ENCODE measurements at places on chromosomes 1 and 21. TPM values are rescaled to one million over a fixed set of nuclear protein-coding genes. Genes with fewer than 3 reads are reported as not detected.

The SPATA1 gene
- total RNA-seq = 0.64 TPM

The FAM163A gene
- 0.20 TPM for total RNA-seq

The AMPD1 gene
- not detected for total RNA-seq

The LYPLAL1 gene
- total RNA-seq = 45.6 TPM

The KRTAP12-2 gene
- total RNA-seq = not detected

The THBS3 gene
- total RNA-seq = 31.8 TPM

The KLF17 gene
- 0.30 TPM for total RNA-seq

The NLRP3 gene
- 0.29 TPM for total RNA-seq

The CHD5 gene
- 18.4 TPM for total RNA-seq

The LINGO4 gene
- 0.57 TPM for total RNA-seq

The PTAFR gene
- not detected for total RNA-seq

The GSTM5 gene
- 2.8 TPM for total RNA-seq
